Transverse colon (tissue), 4 donors: ENCODE measurements at places on chromosomes 12 and 14. TPM values are rescaled to one million over a fixed set of nuclear protein-coding genes. Genes with fewer than 3 reads are reported as not detected.

AHNAK2 gene
- total RNA-seq: 19.4 TPM

TAMALIN gene
- 20.6 TPM for total RNA-seq

TRIM9 gene
- 21.3 TPM for total RNA-seq

SIX6 gene
- total RNA-seq: not detected

SERPINA9 gene
- total RNA-seq: not detected

INHBC gene
- not detected for total RNA-seq

HOXC6 gene
- total RNA-seq: not detected
